ENCODE measurements at places on chromosomes 5 and 9.
A peak's percentile ranks its signal among the peaks of the same experiment; 100 is the strongest.

DNA sequence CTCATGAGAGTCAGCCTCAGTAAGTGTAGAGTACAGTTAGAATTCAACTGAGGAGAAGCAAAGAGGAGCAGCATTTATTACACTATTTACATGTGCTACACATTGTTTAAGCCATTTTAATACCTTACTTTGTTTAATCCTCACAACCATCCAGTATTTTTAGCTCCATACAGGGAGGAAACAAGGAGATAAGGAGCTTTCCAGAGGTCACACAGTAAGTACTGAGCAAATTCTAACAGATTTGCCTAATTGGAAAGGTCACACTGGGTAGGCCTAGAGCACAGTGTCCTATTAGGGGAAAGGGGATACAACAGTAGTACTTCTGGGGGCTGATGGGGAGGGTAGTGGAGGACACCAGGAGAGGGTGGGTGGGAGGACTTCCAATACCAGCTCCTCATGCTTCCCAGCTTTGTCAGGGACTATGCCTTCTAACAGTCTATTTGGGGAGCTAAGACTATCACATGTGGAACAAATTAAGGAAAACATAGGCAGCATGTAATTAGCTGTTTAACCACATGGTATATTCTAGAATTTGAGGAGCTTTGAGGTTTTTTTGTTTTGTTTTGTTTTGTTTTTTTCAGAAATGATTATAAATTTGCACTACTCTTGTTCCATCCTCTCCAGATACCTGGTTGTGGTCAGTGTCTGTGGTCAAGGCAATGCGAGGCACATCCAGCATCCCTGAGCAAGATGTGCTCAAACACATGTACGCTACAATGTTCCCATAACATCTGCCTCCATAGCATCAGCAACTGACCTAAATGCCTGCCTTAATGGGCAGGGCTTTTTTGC is 96.0 kb upstream of the SLC12A2 start:
- no peak for DNase-seq

DNA sequence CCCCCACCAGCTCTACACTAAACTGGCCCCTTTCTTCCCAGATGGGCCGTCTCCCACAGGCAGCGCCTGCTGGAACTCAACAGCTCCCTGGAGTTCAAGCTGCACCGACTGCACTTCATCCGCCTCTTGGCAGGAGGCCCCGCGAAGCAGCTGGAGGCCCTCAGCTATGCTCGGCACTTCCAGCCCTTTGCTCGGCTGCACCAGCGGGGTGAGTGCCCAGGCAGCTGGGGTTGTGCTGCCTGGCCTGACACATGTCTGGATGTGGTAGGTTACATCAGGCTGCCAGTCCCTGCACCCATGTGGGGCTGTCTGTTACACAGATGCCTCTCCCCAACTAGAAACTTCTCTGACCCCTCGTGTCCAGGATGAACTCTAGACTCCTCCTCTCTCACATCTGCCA is 9.8 kb downstream of the NHP2 start:
- DNase-seq, result no peak

DNA sequence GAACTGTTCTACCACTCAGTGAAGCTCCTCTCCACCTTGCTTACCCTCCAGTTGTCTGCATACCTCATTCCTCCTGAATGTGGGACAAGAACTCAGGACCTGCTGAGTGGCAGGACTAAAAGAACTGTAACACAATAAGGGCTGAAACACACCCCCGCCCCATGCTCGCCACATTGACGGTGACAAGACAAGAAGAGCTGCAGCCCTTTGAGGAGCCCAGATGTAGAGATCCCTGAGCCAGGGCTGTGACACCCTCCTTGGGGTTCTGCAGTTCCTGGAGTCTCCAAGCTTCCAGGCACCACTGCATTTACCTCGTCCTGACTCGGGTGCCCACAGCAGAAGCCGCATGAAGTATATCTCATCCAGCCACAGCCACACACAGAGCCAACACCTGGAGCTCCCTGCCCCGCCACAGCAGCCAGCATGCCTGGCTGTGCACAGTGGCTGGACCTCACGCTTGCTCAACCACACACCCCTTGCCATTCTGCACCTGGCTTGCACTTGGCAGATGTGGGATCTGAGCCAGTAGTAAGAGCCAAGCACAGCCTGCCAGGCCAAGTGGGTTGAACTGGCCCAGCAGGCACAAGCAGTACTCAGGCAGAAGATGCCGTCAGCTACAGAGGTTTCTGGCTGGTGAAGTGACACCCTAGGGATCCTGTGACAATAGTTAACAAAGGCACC is 166.1 kb downstream of the RNF180 start:
- no peak for DNase-seq

GRCh38 chr5:152358861-152359568 is 46.1 kb downstream of the NMUR2 start:
- no peak for DNase-seq

DNA sequence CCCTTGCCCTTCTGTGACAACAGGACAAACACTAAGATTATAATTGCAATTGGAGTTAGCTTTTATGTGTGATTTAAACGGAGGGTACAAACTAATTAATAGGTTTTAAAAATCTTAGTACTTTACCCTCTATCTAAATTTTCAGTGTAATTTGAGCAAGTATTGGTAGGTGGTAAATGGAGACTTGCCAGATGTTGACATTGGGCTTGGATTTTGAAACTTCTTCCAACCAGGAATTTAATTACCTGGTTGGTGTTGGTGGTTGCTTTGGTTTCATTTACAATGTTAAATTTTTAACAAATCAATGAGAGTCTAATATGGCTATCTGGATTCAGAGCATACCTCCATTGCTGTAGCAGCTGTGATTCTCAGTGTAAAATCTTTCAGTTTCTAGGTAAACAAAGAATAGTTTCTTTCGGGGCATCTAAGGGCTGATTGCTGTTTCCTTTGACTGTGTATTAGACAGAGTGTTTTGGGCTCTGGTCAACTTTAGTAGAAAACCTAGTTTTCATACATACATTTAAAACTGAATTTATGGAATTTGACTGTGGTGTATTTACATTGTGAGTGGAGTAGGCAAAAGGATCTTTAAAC is 1.9 kb downstream of the DAPK1 start:
- DNase-seq, result no peak

DNA sequence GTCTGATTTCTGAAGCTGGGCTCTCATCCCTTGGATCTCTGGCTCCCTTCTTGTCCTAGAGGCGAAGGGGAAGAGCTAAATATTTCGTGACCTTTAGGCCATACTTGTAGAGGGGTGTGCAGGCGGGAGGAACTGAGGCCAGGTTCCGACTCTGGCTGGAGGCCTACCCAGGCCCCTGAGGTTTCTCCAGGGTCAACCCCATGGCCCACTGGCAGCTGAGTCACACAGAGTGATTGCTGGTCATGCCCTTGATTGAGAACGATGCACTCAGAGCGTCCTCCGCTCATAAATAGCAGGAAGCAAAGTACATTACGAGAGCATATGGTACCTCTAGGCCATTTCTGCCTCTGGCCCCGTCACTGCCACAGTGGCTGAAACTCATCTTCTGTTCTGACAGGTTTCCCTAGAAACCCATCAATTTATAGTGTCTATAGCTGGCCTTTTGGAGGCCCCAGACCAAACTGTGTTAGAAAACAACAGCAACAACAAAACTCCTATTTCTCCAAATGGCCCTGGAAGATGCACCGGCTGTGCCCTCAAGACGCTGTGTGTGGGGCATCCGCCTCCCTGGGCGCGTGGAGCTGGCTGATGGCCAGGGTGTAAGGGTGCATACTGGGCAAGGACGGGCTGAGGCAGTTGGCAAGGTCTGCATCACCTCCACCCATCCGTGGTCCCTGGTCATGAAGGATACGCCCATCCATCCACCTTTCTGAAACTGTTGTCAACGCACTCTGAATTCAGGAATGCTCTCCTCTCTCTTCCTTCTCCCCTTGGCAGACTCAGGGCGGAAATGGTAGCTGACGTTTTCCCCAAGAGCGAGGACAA is 32.9 kb upstream of the FCN1 start:
- no peak for DNase-seq

- peak; percentile 62 for DNase-seq
These were observed 508.9 kb downstream of the NTRK2 start for GRCh38 chr9:85178474-85178873.

DNA sequence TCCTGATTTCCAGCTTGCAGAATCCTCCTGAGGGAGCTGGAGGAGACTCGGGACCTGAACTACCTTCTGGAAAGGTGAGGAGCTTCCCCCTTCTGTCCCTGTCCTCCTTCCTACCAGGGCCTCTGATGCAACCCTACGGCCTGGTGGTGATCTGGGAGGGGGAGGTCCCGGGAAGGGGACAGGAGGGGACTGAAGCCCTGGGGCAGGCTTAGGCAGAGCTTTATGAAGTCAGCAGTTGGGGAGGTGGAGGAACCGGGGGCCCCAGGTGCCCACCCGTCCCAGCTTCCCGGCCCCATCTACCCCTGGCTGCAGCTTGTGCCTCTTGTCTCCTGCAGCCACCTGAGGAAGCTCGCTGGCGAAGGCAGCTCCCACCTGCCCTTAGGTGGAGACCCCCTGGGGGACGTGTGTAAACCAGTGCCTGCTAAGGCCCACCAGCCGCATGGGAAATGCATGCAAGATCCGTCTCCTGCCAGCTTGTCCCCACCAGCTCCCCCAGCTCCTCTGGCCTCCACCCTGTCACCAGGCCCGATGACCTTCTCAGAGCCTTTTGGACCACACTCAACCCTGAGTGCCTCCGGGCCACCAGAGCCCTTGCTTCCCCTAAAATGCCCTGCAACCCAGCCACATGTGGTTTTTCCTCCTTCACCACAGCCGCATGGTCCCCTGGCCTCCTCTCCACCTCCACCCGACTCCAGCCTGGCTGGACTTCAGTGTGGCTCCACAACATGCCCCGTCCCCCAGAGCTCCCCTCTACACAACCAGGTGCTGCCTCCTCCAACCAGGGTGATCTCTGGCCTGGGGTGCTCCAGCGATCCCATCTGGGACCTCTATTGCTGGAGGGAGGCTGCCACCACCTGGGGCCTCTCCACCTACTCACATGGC is 2.1 kb downstream of the SPATA31E1 start:
- no peak for DNase-seq

DNA sequence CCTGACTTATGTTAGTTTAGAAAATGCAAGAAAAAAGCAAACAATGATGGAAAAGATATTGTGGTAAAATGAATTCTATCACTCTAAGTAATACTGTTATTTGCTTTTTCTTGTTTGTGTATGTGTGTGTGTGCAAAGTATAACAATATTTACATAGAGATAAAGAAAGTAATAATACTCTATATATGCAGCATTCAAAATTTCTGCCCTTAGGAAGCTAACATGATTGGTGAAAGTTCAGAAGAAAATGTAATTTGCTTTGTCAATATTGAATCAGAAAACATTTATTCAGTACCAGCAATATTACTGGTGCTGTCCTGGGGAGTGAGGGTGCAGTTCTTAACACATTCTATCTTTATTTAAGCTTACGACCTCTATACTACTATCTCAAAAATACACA is 12.9 kb upstream of the PRDM9 start:
- DNase-seq, result no peak

DNA sequence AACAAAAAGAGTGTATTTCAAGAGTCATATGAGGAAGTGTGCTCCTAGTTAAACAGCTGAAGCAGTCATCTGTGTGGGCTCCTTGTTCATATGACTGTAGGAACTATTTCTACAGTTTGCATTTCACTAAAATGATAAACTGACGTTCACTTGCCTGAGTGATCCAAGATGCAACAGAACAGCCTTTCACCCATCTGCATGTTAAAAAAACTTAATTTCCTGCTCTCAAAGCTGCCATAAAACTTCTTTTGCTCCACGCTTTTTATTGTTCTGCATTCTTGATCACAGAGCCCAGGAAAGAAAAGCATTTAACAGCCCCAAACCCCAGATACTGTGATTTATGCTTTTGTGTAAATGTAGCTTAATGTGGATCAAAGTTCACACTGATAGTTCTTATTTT is 43.9 kb downstream of the ZNF608 start:
- DNase-seq, result no peak

- DNase-seq, result no peak
These were observed 132.7 kb upstream of the DMRT1 start for GRCh38 chr9:708551-709432.

DNA sequence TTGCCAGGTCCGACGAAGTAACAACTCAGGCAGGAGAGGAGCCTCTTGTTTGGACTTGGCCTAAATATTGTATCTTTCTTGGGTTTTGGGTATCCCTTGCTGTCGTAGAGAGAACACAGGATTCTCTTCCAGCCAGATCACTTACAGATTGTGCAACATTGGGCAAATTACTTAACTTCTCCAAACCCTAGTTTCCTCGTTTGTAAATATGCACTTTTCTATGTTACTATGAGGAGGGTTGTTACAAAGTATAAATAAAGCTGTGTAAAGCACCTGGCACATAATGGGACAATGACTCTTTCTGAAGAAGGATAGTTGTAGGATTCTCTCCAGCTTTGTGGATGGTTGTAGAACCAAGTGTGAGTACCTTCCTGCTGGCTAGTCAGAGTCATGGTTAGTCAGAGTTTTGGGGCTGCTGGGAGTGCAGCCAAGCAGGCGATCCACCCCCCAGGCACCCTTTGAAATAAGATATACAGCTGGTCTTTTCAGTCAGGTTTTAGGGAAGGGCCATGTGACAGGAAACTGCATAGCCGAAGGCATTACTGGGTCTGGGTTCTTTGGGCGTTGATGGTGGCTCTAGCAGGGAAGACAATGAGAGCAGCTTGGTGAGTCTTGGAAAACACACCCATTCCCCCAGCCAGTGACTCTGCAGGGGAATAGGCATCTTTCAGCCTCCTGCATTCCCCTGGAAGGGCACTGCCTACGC is 49.9 kb upstream of the GDNF start:
- no peak for DNase-seq

DNA sequence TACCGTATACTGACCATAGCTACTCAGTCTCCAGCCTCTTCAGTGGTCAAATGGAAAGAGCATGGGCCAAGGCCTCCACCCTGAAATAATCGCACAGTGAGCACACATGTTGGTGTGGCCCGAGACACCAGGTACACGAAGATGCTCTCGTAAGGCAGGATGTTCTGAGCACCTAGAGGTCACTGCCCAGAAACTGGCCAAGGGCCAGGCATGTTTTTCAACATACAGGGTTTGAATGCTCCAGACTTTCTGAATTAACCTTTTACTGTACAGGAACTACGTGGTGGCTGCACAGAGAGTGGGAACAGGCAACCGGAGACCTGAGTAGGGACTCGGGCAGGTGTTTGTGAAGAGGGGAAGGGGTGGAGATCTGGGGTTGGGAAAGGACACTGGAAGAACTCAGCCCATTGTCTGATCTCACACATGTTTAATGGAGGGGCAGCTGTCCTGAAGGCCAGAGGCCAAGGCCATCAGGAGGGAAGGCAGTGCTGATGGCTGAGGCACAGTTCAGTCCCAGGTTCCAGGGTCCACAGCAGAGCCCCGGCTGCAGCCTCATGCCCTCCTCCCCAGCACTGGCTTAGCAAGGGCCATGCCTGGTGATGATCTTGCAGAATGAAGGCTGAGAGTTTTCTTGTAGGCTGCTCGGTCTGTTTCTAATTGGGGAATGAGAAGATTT is 48.5 kb upstream of the ANKRD18A start:
- DNase-seq, result no peak

GRCh38 chr5:76386360-76386759 is 16.7 kb upstream of the IQGAP2 start:
- DNase-seq, result no peak

- no peak for DNase-seq
These were observed 301.4 kb downstream of the MLLT3 start for GRCh38 chr9:20320921-20321320.

GRCh38 chr5:32504989-32505596 is 60.6 kb upstream of the ZFR start:
- DNase-seq, result peak; percentile 80

- no peak for DNase-seq
These were observed 9.0 kb downstream of the FBP1 start for GRCh38 chr9:94630281-94630680.

All from right renal pelvis (tissue), 4 donors.